Stimulated activated naive CD8-positive, alpha-beta T cell treated with anti-CD3 and anti-CD28 coated beads, Interleukin-15, Interleukin-2, amounts not matched to agents 100 U/mL and 50 U/mL, for 24 hours (primary cell): ENCODE measurements at places on chromosomes 7 and 10.

DNA sequence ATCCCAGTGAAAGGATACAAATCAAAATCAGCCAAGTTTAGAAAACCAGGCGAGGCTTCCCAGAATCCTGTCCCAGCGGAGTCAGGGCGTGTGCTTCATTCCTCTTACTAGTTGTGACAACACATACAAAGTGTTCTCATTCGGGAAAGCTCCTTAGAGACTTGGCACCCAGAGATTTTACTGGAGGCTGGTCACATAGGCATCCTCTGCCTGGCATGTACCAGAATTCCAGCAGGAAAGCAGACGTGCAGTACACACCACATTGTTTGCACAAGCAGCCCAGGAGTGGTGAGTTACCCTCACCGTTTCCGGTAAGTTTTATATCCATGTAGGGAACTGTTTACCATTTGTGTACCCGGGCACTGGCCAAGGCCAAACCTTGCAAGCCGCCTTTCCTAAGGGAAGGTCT, 34.9 kb downstream of the MMRN2 start:
- no peak for DNase-seq

- DNase-seq: no peak
Measured at GRCh38 chr10:94292434-94293090, 70.2 kb downstream of the NOC3L start.

DNA sequence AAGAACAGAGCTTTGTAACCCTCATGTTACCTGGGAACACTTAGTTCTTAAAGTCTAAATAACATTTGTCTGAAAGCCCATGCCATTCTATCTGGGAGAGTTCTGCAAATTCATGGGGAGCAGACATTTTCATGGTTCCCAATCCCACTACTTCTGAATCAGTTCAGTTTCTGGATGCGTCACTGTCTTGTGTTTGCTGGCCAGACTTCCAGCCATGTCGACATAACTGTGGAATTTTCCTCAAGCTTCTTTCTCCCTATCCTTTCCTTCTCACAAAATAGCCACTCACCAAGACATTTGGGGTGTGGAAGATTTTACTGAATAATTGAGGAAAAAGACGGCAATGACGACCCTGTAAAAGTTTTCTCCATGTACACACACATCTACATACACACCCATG, 272.5 kb downstream of the NEBL start:
- no peak for DNase-seq

GRCh38 chr7:123537026-123537642, 2.7 kb upstream of the IQUB start:
- DNase-seq: no peak

DNA sequence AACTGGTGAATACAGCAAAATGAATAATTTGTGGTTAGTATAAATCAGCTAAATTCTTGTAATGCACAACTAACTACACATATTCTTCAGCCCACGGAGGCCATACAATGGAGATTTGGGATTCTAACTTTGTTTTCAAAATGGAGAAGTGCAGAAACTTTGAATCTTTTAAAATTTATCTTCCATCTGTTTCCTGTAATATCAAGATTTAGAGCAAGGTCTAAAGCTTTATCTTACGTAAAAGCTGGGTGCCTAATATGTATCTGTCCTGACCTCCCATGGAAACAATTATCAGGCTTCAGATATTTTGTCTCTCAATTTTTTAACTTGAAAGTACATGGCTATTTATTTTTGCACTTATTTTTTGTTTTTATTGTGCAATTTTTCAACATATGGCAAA, 5.0 kb upstream of the AHR start:
- no peak for DNase-seq

DNA sequence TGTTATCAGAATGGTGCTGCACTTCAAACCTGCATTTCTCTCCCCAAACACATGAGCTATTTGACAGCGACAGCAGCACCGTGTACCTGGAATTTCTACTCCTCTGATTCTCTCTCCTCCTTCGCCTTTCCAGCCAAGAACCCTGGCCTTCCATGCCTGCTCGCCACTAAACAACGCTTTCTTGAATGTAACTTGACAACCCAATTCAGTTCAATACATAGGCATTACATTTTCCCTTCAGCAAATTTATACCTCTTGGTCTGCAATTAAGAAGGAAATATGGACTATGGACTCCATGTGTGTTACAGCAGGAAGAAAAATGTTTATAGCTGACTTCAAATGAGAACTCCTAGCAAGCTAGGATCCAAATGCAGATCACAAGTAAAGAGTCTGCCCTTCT, 162.6 kb upstream of the AUTS2 start:
- DNase-seq: no peak

- DNase-seq: no peak
Measured at GRCh38 chr7:31083210-31083786, 31.2 kb downstream of the ADCYAP1R1 start.

GRCh38 chr10:86411281-86411841, 44.8 kb upstream of the GRID1 start:
- peak; percentile 39 for DNase-seq

DNA sequence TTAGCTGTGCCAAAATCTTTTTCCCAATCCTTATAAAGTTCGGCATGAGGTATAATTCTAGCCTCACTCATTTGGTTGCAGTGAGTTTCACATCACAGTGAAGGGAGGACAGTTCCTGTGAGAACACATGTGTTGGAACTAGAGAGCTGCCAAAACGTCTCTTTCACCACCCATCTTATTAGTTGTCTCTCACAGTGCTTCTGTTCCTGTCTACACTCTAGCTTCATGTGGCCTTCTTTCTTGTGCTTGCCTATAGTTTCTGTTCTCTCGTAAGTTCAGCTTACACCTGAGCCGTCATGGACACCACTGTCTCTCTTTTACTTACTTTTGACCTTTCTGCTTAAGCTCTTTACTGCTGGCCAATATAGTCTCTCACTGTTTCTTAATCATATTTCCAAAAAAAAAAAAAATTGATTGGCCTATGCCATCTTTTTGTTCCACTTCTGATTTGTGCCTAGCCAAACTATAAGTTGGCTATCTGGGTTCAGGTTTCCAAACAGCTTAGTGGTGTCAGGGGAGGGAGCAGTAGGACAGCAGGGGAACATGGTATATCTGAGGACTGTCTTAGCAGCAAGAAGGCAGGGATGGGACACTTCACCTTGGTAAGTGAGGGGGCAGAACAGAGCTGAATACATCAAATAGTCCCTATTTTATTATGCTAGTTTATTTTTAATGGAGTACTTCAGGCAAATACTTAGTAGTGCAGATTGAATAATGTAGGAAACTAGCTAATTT, 38.0 kb downstream of the ZNRF2 start:
- DNase-seq: no peak
